CD4-positive, alpha-beta T cell treated with Interleukin-15 for 1 hour (primary cell): ENCODE measurements at places on chromosomes 1 and 21.

- DNase-seq, result peak; percentile 42
These were observed 209.7 kb downstream of the RHOU start for GRCh38 chr1:228944935-228945371.

- DNase-seq, result no peak
These were observed 63.8 kb upstream of the ARHGAP29 start for GRCh38 chr1:94301186-94301585.

- no peak for DNase-seq
These were observed 15.3 kb upstream of the SRSF4 start for GRCh38 chr1:29196863-29197589.

- peak; percentile 34 for DNase-seq
These were observed 9.1 kb downstream of the TTC22 start for GRCh38 chr1:54791880-54792522.

DNA sequence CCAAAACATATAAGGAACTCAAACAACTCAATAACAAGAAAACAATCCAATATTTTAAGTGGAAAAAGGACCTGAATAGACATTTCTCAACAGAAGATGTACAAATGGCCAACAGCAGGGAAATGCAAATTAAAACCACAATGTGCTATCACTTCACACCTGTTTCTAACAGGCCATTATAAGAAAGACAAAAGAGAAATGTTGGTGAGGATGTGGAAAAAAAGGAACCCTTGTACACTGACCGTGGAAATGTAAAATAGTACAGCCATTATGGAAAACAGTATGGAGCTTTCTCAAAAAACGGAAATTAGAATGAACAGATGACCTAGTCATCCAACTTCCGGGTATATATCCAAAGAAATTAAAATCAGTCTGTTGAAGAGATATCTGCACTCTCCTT is 37.8 kb upstream of the CD2 start:
- DNase-seq, result no peak

GRCh38 chr1:238242181-238242580 is 351.5 kb upstream of the ZP4 start:
- no peak for DNase-seq

- DNase-seq, result no peak
These were observed 421.2 kb upstream of the DAB1 start for GRCh38 chr1:57845041-57845440.

DNA sequence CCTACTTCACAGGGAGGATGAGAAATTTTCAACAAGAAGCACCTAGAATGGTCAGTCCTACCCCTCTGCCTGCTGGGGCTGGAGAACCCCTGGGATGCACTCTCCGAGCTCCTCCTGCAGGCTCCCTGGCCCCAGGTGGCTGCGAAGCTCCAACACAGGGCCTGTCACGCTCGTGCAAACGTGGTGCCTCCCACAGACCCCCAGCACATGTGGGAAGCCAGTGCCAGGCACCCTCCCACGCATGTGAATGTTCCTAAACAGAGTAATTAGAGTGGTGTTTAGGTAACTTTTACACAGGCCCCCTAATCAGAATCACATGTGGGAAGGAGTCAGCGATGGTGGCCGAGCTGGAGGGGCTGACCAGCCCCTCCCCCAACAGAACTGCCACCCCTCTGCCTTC is 28.4 kb downstream of the GLIS1 start:
- no peak for DNase-seq

DNA sequence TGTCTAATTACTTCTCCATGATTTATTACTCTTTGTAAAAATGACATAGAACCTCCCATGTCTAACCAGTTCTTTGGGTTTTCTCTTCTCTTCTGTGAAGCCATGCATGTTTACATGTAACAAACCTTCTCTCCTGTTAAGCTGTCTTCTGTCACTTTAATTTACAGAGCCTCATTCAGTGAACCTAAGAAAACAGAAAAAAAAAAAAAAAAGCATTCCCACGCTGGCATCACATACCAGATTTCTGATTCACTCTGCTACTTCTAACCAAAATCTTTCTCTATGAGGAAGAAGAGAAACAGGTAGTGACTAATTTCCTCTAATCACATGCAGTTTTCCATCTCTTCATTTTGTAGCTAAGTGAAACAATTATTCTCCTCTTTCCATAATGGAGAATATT is 141.4 kb upstream of the CXADR start:
- DNase-seq, result no peak

DNA sequence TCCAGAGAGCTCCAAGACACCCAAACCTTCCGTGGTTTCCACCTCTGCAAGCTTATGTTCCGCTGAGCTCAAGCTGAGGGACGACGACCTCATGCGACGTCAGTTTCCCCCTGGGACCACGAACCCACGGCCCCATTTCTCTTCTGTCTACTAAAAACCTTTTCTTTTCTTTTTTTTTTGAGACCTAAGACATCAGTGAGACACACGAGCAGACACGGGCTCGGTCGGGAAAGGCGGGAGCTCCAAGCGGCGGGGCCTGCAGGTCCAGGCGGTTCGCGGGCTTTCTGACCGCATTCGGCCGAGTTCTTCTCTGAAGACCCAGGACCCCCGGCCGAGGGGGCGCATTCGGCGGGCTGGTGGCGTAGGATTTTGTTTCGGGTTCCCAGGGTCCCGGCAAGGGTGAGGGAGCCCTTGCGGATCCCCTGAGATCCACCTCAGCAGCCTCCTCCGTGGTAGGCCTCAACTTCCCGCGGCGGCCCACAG is 402 bp downstream of the C21orf58 start:
- DNase-seq, result no peak

DNA sequence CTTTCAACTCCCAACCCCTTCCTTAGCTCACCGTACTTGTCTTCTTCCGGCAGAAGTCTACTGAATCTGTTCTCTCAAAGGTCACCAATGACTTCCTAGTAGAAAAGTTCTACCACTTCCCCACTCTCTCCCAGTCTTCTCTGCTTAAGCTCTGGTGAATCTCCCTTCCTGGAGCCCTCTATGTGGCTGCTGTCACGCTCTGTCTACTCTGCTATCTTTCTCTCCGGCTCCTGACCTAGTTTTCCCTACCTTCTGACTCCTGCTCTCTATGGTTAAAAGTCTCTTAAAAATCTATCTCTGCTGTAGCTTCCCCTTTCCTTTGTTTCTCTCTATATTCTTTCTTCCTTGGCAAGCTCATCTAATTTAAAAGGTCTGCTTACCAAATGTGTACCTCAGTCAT is 350.1 kb upstream of the GREM2 start:
- DNase-seq, result no peak

GRCh38 chr1:78284354-78284753 is 206.4 kb upstream of the PTGFR start:
- DNase-seq, result no peak

DNA sequence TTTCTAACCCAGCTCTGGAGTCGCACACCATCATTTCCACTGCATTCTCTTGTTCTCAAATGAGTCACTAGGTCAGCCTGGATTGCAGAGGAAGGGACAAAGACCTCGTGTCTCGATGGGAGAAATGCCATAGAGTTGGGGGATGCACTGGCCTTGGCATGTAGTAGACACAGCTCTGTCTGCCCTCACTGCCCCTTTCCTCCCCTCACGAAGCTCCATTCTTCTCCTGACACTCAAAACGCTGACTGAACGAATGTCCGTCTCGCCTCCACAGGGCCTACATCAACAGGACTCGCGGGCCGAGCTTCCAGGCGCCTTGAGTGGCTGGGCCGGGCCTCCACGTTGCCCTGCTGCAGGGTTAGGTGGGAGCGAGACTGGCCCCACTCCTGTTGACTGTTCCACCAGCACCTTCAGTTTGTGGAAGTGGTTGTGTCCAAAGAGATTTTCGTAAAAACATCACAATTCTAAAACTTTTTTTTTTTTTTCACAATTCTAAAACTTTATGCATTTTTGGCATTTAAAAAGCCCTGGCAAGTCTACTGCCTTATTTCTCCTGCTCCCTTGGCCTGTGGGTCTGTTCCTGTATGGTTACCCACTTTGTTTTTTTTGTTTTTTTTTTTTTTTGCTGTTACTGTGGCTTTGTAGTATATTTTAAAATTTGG is 18.8 kb downstream of the PKNOX1 start:
- no peak for DNase-seq

- no peak for DNase-seq
These were observed 9.1 kb upstream of the AADACL4 start for GRCh38 chr1:12634696-12635202.

DNA sequence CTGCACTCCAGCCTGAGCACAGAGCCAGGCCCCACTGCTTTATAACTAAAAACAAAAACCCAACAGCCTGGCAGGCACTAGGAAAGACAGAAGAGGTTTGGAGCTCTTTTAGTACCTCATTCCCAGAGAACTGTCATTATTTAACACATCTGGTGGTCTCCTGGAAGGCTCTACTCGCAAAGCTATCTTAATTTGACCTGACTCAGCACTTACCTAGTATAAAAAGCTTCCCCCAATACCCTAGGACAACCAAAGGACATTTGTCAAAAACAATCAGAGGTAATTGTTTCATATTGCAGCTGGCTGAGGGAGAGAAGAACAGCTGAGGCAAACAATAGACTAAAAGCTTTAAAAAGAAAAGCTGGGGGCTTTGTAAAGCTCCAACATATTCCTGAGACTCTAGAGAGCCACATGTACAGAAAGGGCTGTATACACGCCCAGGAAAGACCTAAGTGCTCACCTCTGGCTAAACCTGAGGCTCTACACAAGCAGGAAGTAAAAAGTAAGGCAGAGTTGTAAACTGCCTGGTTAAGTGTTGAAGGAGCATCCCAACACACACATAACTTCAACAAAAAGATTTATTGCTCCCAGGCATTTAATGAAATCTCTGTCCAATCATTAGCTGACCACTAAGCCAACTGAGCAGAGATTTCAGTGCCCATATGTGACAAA is 25.0 kb downstream of the ZNF644 start:
- DNase-seq, result no peak

DNA sequence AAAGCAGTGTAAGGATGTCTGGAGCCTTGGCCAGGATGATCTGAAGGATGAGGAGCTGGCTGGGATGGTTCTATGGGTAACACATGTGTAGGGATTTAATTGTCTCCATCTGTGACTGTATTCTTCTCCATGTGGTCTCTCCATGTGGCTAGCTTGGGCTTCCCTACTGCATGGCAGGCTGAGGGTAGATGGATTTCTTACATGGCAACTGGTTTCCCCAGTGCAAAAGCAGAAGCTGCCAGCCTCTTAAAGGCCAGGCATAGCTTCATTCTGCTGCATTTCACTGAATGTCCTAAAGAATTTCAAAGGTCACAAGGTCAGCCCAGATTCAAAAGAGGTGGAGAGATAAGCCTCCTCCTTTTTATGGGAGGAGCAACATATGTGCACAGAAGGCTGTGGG is 61.7 kb downstream of the XCL2 start:
- no peak for DNase-seq

- DNase-seq, result no peak
These were observed 62.7 kb downstream of the ZNF684 start for GRCh38 chr1:40594187-40594531.
